Astrocyte (in vitro differentiated cells and primary cell): ENCODE measurements at places on chromosomes 12 and 14.
A peak's percentile ranks its signal among the peaks of the same experiment; 100 is the strongest.

DNA sequence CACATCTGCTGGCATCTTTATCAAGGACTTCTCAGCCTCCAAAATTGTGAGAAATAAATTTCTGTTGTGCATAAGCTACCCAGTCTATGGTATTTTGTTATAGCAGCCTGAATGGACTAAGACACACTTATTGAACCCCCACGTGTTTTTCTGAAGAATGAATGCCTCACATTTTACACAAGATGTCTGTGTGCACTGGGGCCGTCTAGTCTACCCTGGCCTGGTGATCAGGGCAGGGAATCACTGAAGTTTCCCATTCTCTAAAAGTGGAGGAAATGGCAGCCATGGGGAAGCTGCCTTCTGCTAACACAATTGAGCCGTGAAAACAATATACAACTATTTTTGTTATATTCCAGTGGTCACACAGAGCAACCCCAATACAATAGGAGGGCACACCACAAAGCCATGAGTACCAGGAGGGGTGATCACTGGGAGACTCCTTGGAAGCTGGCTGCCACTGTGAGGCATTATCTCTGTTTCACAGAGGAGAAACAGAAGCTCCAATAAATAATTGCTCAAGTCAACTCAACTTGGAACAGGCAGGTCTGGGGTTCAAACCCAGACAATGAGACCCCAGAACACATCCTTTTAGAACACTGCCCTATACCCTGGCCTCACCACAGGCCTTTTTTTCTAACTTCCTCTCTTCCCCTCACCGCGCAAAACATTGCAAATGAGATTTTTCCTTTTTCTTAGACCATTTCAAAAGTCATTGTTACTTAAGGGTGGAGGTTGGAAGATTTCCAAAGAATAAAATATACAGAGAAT lies 18.3 kb upstream of the LTA4H start:
- DNase-seq = no peak

- no peak for DNase-seq
These were observed 7.2 kb upstream of the NAA30 start for GRCh38 chr14:57383125-57383745.

DNA sequence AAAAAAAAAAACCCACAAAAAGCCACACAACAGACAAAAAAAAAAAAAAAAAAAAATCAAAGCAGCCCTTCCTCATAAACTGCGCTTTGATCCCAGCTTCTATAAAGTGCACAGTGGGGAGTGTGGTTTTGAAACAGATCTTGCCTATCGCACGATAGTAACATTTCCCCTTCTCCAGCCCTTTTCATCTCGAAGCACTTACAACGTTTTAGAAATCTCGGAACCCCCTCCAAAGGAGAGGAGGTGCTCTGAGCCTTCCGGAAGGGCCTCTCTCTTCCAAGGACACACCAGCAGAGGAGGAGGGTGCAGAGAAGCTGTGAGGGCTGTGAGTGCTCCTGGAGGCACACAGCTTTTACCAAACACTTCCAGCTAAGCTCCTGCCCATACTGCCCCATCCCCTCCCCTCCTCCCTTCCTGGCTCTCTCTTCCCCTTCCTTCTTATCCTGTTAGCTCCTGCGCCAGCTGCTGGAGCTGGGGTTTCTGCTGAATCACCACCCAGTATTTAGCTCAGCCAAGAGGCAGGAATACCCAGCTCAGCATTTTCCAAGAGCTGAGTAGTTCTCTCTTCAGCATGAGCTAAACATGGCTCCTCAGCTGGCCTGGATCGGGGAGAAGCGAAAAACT lies 28.4 kb downstream of the SLC7A8 start:
- DNase-seq = peak; percentile 85

GRCh38 chr14:38357557-38357956 lies 101.7 kb upstream of the CLEC14A start:
- DNase-seq = peak; percentile 85

GRCh38 chr12:68290126-68290525 lies 36.7 kb upstream of the IL22 start:
- DNase-seq = peak; percentile 69

DNA sequence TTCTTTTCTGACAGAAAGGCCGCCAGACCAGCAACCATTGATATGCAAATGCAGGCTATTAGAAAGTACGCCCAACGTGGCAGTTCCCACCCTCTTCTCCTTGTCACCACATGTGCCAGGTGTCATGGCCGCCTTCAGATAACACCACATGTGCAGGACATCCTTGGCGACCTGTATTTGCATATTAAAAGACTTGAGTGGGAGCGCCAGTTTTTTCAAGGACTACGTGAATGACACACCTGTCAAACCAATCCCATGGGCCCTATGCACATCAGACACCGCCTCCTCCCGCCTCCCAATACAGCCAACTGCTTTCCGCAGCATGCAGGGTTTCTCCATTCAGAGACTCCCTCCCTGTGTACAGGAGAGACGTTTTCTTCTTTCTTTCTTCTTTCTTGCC lies 318.6 kb upstream of the FAR2 start:
- no peak for DNase-seq

GRCh38 chr14:24679248-24679961 lies 45.4 kb upstream of the GZMB start:
- DNase-seq = no peak

DNA sequence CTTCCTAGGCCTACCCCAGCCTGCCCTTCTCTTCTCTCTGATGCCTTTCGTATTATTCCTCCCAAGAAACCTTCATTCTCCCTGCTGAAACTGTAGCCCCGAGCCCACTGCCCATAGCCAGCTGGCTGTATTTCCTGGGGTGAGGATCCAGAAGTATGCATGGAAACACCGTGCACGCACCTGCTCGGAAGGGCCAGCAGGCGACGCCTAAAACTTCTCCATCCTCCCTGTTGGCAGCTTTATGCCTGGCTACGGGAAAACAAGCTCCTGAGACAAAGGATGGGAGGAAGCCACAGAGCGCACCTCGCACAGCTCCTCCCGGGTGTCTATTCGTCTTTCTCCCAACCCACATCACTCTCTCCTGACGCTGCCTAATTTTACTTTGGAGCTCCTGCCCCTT lies 69.0 kb upstream of the CAPRIN2 start:
- DNase-seq = no peak

- no peak for DNase-seq
These were observed 7.4 kb upstream of the TEX22 start for GRCh38 chr14:105390849-105391500.
